Breast epithelium (tissue), 4 donors: ENCODE measurements at places on chromosomes 3 and 15. TPM values are rescaled to one million over a fixed set of nuclear protein-coding genes. Genes with fewer than 3 reads are reported as not detected.
A peak's percentile ranks its signal among the peaks of the same experiment; 100 is the strongest.

- no peak for DNase-seq
Measured at GRCh38 chr15:25773248-25773647, 89.9 kb downstream of the ATP10A start.

Gene MESP2
- 2.3 TPM for total RNA-seq

DNA sequence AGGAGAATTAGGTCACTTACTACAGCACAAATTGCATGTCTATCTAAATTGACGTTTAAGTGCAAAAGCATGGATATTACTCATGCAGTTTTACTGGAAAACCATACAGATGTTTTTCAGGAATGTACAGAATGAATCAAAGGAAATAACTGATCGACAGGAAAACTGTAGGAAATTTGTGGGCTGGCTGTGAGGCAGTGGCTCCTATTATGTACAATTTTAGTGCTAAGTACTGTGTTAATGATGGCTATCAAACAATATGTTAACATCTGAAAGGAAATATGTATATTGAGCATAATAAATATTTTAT lies 6.9 kb downstream of the NUDT16 start:
- no peak for DNase-seq

Gene WWTR1
- 91.4 TPM for total RNA-seq

- DNase-seq, result no peak
Measured at GRCh38 chr15:100279849-100280248, 61.9 kb downstream of the ADAMTS17 start.

DNA sequence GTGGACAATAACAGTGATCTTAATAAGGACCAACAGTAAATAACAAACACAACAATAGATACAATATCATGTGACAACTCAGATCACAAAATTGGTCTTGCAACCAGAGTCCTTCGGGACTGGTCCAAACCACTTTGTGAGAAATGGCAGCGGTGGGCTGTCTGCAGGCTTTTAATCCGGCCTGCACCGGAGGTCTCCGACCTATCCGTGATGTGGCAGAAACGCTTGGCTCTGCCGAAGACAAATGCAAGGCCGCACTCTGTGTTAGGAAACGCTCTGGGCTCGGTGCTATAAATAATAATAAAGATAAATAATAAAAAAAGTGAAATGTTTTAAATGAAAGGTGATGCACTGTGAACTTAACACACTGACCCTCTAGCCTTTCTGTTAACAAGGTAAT lies 810.6 kb upstream of the NR2F2 start:
- no peak for DNase-seq

GRCh38 chr3:73188707-73189106 lies 127.2 kb downstream of the EBLN2 start:
- DNase-seq, result no peak

DNA sequence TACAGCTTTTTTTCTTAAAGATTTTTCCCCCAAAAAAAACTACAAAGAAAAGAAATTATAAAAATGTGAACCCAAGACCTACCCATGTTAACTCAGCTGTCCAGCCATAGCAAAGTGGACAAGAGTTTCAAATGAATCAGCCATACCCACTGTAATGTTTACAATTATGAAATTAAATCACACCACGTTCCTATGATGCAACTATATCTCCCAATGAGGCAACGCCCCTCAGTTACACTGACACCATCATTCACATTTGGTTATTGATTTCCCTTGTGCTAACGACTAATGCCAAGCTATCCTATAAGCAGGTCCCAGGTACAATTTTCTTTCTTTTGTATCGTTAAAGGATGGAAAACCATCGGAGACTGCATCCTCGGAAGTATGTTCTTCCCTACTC lies 115.1 kb upstream of the ICE2 start:
- DNase-seq, result no peak

Gene ZKSCAN7
- total RNA-seq, result 11.0 TPM

Gene HTR3E
- total RNA-seq, result not detected

- no peak for DNase-seq
Measured at GRCh38 chr15:99753066-99753465, 19.8 kb upstream of the LYSMD4 start.

DNA sequence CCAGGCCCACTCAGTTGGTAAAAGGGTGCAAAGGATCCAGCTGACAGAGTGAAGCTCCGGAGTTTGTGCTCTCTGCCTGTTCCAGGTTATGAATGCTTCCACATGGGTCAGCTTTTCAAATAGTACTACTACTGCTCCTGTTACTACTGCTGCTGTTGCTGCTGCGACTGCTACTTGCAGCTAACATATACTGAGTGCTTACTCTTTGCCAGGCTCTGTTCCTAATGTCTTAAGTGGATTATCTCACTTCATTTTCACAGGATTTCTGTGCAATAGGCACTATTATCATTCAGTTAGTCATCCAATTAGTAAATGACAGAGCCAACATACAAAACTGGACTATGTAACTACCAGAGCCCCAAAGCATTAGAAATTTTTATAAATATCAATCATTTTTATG lies 106.5 kb downstream of the IQCH start:
- DNase-seq, result no peak

- no peak for DNase-seq
Measured at GRCh38 chr3:196288141-196288460, 575 bp upstream of the PCYT1A start.

DNA sequence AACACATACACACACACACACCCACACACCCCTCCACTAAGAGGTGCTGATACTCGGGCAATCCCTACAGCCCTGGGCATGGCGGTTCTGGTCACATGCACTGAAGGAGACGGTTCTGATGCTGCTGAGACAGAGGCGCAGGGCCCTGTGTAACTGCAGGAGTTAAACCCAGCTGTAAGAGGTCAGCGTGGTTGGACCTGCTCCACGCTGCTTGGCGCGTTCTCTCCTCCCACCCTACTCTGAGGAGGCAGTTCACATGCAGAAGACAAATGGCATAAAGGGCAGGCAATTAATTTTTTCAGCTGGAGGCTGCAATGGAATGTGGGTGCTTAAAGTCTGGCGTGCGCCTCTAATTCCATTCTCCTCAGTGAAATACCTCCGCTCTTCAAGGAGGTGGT lies 35.2 kb downstream of the GRK7 start:
- no peak for DNase-seq

- DNase-seq, result no peak
Measured at GRCh38 chr15:60120100-60120499, 116.0 kb downstream of the FOXB1 start.

GRCh38 chr15:52697051-52697450 lies 17.9 kb upstream of the ATOSA start:
- DNase-seq, result no peak

- DNase-seq, result no peak
Measured at GRCh38 chr3:50591196-50591741, 20.3 kb downstream of the CISH start.

DNA sequence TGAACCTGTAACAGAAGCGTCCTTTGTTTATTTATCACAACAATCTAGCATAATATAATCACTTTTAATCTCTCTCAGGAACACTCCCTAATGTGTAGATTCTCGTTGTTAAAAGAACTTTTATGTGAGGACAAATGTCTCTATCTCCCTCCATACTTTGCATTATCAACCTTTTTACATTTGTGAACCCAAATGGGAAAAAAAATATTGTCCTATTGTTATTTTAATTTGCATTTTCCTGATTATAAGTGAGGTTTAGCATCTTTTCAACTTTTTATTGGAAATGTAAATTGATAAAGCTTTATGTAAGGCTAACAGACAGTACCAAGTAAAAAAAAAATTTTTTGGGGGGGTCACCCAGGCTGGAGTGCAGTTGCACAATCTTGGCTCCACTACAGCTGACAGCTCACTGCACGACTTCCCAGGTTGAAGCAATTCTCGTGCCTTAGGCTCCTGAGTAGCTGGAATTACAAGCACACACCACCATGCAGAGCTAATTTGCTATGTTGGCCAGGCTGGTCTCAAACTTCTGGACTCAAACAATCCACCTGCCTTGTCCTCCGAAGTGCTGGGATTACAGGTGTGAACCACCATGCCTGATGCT lies 33.0 kb upstream of the DENND4A start:
- DNase-seq, result peak; percentile 54

DNA sequence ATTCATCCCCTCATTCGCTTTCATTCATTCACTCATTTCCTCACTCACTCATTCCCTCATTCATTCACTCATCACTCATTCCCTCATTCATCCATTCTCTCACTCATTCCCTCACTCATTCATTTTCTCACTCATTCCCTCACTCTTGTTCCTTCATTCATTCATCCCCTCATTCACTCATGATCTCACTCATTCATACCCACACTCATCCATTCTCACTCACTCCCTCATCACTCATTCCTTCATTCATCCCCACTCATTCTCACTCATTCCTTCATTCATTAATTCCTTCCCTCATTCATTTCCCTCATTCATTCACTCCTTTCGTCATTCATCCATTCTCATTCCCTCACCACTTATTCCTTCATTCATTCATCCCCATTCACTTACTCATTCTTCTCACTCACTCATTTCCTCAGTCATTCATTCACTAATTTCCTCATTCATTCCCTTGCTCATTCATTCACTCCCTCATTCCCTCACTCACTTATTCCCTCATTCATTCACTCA lies 14.5 kb downstream of the ABTB1 start:
- no peak for DNase-seq

Gene FANCI
- 7.6 TPM for total RNA-seq
